Renal pelvis (tissue), 12 donors: ENCODE measurements at places on chromosomes 5 and 9.

DNA sequence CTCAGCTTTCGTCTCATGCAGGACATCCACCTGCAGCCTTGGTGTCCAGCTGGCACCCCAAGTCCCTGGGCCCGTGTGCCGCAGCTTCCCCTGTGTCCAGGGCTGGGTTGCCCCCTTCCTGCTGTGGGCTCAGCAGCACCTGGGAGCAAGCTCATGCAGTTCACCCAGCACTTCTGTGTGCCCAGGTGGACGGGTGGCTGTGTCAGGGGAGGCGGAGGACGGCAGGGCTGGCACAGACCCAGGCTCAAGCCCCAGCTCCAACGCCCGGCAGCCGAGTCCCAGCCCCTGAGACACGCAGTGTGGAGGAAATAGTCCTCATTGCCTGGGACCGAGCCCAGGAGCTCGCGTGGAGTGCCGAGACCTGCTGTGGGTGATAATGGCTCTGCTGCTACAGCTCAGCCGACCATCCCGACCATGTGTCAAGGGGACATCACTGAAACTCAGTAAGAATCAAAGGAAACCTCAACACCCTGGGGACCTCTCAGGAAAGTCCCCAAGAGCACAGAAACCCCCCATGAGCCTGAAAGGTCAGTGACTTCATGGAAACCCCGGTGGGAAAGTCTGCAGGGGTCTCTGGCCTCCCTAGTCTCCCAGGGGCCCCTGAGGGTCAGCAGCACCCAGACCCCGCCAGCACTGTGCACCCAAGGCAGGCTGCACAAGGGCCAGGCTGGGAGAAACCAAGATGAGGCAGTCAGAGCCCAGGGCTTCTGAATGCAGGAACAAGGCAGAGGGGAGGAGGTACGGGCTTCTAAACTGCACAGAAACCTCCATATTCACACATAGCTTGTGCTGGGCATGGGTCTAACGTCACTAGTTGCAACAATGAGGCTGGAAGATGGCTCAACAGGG, 38.8 kb downstream of the LPCAT1 start:
- no peak for DNase-seq

DNA sequence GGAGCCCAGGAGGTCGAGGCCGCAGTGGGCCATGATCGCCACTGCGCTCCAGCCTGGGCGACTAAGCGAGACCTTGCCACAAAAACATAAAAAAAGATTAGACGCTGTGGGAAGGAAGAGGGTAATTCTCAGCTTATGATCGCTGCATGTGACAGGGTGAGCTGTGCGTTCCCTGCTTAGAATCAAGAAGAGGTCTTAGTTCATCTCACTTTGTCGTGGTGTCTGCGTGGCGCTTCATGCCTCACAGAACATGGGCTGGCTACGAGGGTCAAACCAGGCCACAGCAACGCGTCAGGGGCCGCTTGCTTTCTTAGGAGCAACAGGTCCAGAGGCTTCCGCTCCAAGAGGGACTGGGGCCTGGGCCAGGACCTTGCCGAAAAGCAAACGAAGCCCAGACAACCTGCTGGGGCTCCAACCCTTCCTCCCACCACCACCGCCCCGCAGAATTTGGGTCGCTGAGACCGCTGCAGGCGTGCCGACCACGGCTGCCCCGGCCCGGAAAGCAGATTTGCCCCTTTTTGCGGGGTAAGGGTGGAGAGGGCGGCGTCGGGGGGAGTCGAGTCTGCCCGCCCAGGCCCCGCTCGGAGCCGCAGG, 10.0 kb upstream of the GRIN1 start:
- no peak for DNase-seq

- no peak for DNase-seq
These were observed 76.6 kb upstream of the PRRC1 start for GRCh38 chr5:127440831-127441230.

GRCh38 chr9:35951736-35952135, 6.2 kb downstream of the OR2S2 start:
- DNase-seq, result no peak

- no peak for DNase-seq
These were observed 531.3 kb downstream of the NTRK2 start for GRCh38 chr9:85200726-85201404.

GRCh38 chr9:107174441-107174840, 108.6 kb upstream of the RAD23B start:
- DNase-seq, result no peak

- DNase-seq, result no peak
These were observed 177.5 kb downstream of the C5orf15 start for GRCh38 chr5:133790898-133791297.

DNA sequence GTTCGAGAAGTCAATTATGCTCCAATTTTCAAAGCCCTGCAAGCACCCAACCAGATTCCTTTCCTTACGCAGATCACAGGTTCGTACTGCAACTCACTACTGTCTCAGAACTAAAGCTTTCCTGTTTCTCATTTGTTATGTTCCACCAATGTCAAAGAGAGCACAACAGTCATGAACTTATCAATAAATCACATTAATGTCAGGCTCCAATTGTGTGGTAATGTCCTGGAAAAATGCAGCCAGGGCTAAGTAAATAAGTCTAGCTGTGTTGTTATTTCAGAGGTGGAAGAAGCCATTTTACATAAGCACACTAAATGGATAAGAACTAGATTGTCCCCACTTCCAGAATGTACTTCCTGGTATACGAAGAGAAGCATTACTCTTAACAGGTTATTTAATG, 488.6 kb upstream of the PTGER4 start:
- no peak for DNase-seq

- peak; percentile 8 for DNase-seq
These were observed 27.8 kb downstream of the CSF1R start for GRCh38 chr5:150058480-150059126.

DNA sequence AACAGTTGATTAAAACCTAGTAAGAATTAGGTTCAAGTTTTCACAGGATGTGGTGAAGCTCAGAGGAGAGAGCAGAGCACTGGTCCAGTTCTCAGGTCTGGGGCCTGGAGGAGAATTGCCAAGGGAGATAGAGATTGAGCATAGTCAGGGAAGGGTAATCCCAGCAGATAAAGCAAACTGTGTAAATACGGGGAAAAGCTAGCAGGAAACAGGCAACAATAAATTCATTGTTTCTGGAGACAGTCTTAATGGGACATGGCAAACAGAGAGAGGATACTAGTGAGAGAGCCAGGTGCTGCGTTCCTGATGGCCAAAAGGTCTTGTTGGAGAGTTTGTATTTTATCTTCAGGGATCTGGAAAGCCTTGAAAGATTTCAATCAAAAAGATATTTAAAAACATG, 333.0 kb downstream of the PDE4D start:
- DNase-seq, result no peak

GRCh38 chr9:22683700-22684075, 237.1 kb downstream of the DMRTA1 start:
- peak; percentile 1 for DNase-seq

DNA sequence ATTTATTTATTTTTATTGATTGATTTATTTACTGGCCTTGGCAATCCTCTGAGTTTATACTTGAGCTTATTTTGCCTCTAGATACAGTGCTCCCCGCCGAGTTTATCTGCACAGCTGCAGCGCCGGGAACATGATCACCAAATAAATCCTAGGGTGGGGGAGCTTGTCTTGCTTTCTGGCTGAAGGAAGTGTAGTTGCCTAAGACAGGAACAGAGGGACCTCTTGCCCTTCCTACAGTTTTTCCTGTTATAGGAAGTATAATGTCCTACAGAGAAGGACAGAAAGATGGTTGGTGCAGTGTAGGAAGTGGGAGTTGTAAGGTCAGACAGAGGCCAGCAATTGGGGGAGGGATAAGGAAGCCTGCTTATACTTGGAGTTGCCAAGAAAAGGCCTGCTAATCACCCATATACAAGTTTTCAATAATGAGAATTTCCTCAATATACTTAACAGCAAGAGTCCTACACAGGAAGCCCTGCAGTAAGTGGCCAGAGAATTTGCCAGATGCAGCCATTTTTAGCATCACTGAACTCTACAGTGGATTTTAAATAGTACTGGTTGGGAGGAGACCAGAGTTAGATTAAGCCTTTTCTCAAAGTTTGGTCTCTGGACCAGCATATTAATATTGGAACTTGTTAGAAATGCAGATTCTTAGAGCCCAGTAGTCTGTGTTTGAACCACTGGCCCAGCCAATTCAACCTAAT, 7.7 kb downstream of the AOPEP start:
- no peak for DNase-seq

DNA sequence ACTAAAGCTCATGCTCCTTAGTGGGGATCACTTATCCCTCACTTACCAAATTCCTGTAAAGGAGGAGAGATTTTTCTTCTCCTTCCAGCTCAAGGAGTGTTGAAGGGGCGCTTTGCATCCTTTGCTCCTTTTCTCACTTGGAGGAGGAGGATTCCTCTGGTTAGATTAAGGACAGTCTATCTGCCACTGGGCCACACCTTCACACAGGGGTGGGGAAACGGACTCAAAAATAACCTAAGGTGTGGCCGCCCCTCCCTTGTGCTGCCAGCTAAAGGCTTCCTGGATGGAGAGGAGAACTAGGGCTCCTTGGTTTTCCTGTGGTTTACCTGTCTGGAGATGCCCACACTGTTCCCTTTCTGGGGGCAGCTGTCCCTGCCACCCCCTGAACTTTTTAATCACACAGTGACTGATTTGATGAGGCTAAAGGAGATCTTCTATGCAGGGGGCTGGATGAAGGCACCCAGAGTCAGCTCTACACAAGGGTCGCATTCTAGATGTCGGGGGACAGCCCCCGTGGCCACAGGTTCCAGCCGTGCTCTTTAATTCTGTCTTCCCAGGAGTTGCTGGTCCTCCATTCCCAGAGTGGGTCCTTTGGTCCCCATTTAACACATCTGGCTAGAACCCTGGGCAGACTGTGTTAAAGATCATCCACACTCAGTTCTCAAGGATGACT, 14.4 kb downstream of the GLRX start:
- DNase-seq, result no peak

DNA sequence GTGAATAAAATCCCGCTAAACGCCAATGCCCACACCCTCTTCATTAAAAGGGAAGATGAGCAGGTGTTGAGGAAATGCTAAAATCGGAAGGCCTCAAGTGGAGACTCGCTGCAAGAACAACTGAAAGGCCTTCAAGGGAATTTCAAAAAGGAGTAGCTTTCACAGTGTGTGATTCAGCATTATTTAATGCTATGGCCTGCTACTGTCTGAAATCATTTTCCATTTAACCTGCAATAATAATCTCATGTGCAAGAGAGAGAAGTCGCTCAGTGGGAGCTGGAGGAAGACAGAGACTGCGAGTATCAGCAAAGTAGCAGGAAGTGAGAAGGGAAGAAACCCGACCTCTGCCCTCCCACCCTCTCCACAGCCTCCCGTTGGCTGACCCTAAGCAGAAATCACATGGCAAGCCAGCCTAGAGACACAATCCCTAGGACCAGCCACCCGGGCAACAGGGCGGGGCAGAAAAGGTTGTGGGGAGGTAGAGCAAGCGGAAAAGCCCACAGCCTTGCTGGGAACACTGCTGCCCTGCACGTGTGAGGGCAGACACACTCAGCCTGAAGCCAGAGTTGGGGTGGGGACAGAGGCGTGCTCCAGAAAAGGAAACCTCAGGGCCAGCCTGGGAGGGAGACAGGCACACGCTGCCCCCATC, 39.9 kb upstream of the CTSL start:
- no peak for DNase-seq

DNA sequence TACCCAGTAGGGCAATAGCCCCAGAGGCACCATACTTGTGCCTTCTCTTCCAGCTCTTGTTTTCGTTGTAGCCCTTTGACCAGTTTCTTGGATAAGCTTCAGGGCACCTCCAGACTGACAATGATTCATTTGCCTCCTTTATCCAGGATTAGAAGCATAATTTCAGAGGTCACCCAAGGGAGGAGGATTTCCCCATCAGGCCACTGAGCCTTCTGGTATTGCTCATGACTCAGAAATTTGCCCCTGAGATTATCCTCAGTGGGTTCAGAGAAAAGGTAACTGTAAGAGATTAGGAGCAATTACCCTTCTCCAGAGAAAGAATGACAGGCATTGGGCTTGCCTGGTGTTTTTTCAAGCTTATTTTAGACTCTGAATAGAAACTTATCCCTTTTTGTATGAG, 147.9 kb downstream of the MSX2 start:
- DNase-seq, result no peak

GRCh38 chr5:92514896-92515295, 1066.1 kb downstream of the NR2F1-AS1 start:
- DNase-seq, result no peak

GRCh38 chr5:180304016-180304292, 12.1 kb upstream of the MAPK9 start:
- DNase-seq, result no peak

- no peak for DNase-seq
These were observed 62.4 kb downstream of the MAT2B start for GRCh38 chr5:163567811-163568210.

DNA sequence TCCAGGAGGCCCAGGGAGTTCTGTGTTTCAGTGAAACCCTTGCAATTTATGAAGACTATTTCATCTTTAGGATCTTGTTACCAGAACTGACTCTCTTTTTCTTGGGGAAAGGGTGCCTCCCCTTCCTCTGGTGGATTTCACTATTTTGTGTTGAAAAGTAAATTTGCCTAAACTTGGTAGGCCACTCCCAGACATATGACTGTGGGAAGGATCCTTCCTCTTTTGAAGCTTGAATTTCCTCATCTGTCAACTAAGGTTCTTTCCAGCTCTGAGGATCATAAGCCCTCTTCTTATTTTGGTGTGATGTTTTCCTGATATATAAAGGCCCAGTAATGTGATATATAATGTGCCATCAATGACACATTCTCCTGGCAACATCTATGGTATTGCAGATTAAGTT, 59.1 kb upstream of the ZFAND5 start:
- DNase-seq, result no peak

- DNase-seq, result no peak
These were observed 217.2 kb downstream of the RFX3 start for GRCh38 chr9:3308609-3309008.

- no peak for DNase-seq
These were observed 129.7 kb upstream of the PDE4D start for GRCh38 chr5:60023255-60023654.

GRCh38 chr9:114677418-114677817, 4.6 kb downstream of the TEX48 start:
- peak; percentile 51 for DNase-seq

DNA sequence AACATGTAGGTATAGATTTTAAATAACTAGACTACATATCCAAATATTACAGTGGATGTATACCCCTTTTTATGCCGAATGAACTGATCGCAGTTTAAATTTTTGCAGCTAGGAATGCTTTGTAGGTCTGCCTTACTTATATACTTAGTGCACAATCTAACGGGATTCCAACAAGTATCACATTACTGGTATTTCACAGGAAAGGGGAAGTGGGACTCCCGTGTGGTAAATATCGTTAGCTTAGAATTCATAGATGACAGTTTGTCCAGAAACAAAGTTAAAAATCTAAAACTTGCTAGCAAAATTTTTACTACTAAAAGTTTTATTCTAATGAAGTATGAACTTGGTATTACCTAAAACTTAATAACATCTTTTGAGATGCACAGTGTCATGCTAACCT, 193.5 kb upstream of the TLX3 start:
- DNase-seq, result no peak

DNA sequence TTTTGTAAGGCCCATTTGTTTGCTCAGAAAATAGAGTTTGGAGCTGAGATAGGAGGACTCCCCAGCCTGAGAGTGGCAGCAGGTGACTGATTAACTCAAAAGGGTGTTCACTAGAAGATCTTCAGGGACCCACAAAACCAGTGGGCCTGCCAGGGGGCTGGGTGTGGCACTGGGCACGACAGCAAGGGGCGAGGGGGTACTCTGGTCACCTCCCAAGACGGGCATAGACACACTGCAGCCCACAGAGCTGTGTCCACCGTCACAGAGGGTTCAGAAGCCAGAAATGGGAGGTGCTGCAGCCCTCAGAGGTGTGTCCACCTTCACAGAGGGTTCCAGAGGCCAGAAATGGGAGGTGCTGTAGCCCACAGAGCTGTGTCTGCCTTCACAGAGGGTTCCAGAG, 75.6 kb upstream of the CACNA1B start:
- no peak for DNase-seq
